ENCODE measurements at places on chromosomes 12 and 14. TPM values are rescaled to one million over a fixed set of nuclear protein-coding genes. Genes with fewer than 3 reads are reported as not detected.

- DNase-seq = no peak
These were observed 18.6 kb downstream of the PPTC7 start for GRCh38 chr12:110564471-110564991.

DNA sequence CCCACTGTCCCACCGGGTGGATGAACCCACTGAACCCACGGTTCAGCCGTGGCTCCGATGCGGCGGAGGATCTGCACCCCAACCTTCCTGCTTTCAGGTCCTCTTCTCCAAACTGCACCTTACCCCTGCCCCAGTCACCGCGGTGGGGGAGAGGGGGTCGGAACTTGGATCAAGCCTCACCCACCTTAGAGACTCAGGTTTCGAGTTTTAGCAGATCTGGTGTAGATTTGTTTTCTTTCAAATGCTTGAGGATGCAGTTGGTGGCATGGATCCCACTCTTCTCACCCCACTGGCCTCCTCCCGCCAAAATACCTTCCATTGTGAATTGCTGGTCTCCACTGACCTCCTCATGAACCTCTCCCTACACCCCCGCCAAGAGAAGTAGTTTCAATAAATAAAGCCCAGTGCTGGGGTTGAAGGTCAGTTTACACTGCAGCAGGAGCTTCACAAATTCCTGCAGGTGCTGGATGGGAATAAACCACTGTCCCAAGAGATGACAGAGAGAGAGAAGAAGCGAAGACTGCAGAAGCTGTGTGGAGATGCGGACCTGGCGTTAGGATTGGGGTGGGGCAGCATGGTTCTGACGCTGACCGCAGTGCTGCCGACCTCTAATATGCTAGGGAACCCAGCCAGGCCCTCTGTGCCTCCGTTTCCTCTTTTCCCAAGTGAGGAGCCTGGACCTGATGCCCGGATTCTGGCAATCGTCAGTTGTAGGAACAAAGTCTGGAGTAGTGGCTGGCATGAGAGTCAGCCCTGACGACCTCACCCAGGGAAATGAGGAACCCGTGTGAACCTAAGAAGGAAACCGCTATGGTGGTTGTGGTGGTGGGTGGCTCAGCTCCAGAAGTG, 7.4 kb downstream of the TTC6 start:
- DNase-seq = no peak

GRCh38 chr12:47193066-47193465, 113.3 kb upstream of the AMIGO2 start:
- DNase-seq = no peak

- no peak for DNase-seq
These were observed 222.8 kb downstream of the EGLN3 start for GRCh38 chr14:33728010-33728498.

DNA sequence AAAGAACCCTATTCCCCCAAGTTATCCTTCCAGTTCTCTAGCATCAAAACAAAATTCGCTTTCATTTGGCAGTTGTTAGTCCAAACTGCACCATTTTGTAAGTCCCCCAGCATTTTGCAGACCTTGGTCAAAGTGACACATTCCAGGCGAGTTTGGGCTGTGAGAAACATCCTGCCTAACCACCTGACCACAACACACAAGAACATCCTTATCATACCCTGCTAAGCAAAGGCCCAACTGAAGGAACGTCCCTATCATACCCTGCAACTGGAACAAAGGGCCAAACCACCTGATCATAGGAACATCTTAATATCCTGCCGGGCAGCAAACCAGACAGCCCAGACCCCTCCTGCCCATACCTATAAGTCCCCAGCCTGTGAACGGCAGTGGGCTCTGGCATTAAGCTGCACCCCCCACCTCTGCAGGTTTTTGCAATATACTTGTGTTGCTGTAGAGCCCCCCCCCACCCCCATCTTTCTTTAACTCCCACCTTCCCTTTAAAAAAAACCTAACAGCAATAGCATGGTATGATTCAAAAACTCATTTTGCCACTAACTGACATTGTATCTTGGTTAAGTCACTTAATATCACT, 2.7 kb downstream of the PCNX4 start:
- peak; percentile 87 for DNase-seq

DNA sequence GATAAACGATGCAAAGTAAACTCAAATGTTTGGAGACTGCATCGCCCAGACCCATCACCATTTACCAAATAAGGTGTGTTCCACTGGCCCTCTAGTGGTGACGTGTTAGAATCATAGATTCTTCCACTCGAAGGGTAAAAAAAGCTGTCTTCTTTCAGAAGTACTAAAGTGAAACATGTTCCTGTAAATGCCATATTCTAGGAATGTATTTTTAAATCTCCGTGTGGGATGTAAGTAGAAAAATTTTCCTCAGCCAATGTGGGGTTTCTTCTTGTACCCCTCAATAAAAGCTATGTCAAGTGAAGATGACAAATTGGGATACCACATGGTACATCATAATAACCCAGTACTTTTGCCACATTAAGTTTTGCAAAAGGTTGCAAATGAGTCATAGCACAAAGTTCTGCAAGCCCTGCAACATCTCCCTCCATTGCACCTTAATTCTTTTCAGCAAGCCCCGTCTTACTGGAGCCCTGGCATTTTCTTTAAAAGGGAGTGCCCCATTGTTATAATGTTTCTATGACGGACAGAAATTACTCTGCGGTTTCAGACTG, 100.8 kb downstream of the CCER1 start:
- DNase-seq = peak; percentile 43

DNA sequence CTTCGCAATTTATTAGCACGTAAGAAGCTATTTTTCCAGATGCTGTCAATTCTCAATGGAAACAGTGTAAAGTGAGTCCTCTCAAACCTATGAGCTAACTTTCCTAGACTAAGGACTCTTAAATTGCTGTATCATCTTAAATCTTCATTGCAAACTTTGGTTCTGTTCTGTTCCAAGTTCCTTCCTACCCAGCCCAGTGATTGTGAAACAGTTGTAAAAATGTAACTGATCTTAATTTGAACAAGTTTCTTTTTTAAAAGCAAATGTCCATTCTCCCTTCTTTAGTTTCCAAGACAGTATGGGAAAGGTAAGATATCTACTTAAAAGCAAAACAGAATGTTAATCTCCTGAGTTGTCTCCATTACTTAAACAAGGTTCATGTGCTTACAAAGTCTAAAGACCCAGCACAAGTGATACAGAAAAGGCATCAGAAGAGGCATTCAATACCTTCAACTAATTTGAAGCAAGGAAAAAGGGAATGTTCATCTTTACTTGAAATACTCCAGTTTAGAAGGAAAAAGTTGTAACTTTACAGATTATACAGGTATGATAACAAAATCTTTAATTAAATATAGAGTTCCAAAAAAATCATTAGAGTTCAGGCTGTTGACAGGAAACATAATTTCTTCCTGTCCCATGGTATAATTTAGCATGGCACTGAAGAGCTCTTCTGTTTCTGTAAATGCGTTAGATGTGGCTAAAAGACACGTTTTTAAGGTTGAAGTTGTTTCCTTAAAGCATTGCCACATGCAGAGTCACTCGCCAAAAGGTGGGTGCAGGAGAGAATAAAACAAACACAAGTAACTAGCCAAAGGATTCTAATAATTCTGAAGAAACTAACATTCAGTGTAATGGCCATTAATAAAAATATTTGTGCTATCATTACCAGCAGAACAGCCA, 101.5 kb upstream of the USP15 start:
- DNase-seq = no peak

DNA sequence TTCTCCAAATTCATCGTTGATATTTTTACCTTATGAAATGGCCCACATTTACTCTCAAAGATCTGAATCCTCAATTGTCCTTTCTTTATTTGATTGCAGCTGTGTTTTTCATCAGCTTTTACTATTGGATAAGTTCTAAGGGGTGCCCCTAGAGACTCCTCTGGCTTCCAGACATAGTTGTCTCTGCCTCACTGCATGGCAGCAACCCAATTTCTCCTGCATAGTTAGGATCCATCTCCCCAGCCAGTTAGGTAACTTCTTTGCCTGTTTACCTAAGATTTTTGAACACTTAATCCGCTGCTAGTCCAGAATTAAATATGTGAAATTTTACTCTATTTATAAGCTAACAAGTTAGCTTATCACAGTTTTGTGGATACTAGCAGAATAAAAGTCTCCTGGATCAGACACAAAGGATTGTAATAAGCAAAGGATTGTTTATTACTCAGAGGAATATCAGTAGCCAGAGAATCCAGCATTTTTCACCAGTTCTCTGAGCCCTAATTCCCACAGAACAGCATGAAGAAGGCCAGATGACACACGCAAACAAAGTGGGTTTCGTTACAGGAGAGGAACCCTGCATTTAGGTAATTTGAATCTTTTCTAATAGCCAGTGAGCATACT, 101.1 kb downstream of the BBS10 start:
- DNase-seq = no peak

GRCh38 chr14:92404018-92404417, 81.1 kb downstream of the SLC24A4 start:
- DNase-seq = no peak

GRCh38 chr12:124456652-124457152, 110.7 kb downstream of the NCOR2 start:
- no peak for DNase-seq

- peak; percentile 52 for DNase-seq
These were observed 11.0 kb downstream of the BDKRB2 start for GRCh38 chr14:96215452-96216244.

- DNase-seq = no peak
These were observed 127.6 kb downstream of the SLC25A47 start for GRCh38 chr14:100450736-100451135.

- no peak for DNase-seq
These were observed 117.1 kb downstream of the KCNA5 start for GRCh38 chr12:5160827-5161226.

DNA sequence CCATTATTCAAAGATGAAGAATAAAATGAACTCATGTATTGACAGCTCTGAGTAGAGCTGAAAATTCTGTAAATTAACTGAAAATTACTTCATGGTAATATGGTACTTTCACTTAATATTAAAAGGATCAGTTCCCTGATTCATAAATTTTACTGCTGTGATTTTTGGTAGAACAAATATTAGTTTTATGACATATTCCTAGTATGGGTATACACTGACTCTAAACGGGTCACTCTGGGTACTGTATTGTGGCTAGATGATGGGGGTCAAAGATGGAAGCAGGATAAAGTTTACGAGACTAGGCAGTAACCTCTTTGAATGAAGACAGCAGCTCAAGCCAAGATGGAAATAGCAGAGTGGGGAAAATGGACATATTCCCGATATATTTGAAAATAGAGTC, 135.5 kb downstream of the NUAK1 start:
- no peak for DNase-seq

- DNase-seq = no peak
These were observed 560.5 kb downstream of the BCL11B start for GRCh38 chr14:98711453-98711852.

DNA sequence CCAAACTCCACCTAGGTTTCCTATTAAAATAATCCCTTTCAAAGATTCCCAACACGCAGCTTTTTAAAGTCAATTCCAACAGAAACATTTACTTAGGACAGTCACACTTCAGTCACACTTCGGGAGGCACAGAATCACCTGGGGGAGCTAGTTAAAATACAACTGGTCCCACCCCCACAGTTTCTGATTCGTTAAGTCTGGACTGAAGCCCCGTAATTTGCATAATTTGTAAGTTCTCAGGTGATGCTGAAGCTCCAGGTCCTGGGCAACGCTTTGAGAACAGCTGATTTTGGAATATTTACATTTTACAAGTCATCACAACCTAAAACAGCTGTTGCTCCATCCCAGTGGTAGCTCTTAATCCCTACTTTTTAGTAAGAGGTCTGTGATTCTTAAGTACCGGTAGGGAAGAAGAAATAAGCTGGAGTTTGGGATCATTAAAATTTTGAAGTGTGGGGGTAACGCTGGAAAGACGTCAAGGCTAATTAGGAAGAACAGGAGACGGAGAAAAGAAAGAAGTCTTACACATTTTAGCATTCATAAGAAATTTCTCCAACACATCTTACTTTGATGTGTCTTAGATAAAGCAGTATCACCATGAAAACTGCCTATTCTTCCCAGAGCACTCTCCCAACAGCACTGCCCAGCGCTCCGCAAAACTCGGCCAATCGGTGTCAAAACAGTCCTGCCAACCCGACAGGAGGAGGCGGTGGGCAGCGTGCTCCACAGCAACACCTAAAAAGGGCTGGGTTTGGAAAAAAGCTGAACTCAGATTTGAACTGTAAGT, 1.1 kb downstream of the IPO8 start:
- DNase-seq = peak; percentile 39

- peak; percentile 78 for DNase-seq
These were observed at the start of gene SLC8A3 for GRCh38 chr14:70188659-70189455. TSS of gene SLC8A3 (minus strand) at chr14:70188951. CDS start at chr14:70168422, 20,529 bp downstream.

GRCh38 chr12:103841690-103842584, 903 bp upstream of the NT5DC3 start:
- DNase-seq = peak; percentile 99

- peak; percentile 45 for DNase-seq
These were observed 11.2 kb upstream of the FKBP11 start for GRCh38 chr12:48936379-48936979.

- DNase-seq = peak; percentile 6
These were observed 86.4 kb downstream of the SCN8A start for GRCh38 chr12:51677284-51677968.

DNA sequence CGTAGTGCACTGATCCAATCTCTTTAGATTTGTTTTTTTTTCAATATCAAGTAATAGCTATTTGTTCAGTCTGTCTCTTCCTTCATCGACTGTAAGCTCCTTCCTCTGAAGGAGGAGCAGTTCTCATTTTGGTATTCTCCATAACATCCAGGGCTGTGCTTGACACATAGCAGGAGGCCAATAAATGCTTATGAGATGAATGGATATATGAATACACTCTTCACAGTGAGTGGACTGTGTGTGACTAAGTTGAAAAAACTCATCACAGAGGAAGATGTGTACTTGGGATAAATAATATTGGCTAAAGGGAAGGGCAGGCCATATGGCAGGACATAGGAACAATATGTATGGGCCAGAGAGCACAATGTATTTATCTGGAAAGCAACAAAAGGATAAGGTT, 205.3 kb upstream of the PRICKLE1 start:
- DNase-seq = no peak

GRCh38 chr14:36773558-36773957, 111.9 kb downstream of the PAX9 start:
- peak; percentile 3 for DNase-seq

- peak; percentile 80 for DNase-seq
These were observed 156.3 kb upstream of the PZP start for GRCh38 chr12:9364224-9365176.

DNA sequence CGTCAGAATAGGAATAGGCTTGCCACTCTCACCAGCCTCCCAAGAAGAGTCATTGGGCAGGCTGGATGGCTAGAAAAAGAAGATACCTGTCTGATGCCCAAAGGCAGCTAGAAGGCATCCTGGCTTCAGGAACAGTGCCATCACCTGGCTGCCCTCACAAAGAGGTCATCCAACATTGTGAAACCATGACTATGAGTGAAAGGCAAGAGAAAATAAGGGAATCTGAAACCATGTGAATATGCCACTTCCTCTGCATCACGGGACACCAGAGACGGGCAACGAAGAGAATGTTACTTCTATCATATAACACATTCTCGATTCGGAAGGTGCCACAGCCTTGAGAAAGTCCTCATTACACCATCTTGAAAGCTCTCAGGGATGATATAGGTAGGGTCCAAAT, 182.0 kb downstream of the DAD1 start:
- no peak for DNase-seq

Gene PDE3A
- under 0.01 TPM for total RNA-seq

Gene ASCL1
- total RNA-seq = not detected

Gene PPFIA2
- total RNA-seq = 0.20 TPM

Gene ABCC9
- total RNA-seq = under 0.01 TPM

Gene NKX2-1
- total RNA-seq = not detected

Gene CCT2
- total RNA-seq = 315 TPM

Gene HOXC12
- not detected for total RNA-seq

Gene SIX1
- total RNA-seq = 7.7 TPM

Gene RNASE7
- total RNA-seq = not detected

Gene RGS6
- not detected for total RNA-seq

Gene NTS
- not detected for total RNA-seq

Gene ISM2
- not detected for total RNA-seq

Gene GPR162
- total RNA-seq = 1.8 TPM

Gene STAC3
- total RNA-seq = 0.84 TPM

All from RPMI7951 (cell line).